ENCODE measurements at places on chromosomes 5 and 9. TPM values are rescaled to one million over a fixed set of nuclear protein-coding genes. Genes with fewer than 3 reads are reported as not detected.

GRCh38 chr9:125468646-125469045 lies 207.0 kb downstream of the GAPVD1 start:
- H3K4me1 ChIP-seq: peaks cover 48% of the 10 kb centered on the region
- H3K27ac ChIP-seq: no peak overlapping the region
- H3K36me3 ChIP-seq: peaks cover 24% of the 10 kb centered on the region
- DNase-seq: no peak
- no peaks in the 10 kb centered on the region for H3K27me3 ChIP-seq

The CTNND2 gene
- 20.2 TPM for total RNA-seq

The ABO gene
- total RNA-seq: 2.1 TPM

The DCANP1 gene
- total RNA-seq: not detected

The CATSPER3 gene
- total RNA-seq: 0.91 TPM

GRCh38 chr5:169450464-169450863 lies 133.1 kb upstream of the SPDL1 start:
- H3K4me3 ChIP-seq: no peak overlapping the region
- H3K27ac ChIP-seq: no peak overlapping the region
- no peaks in the 10 kb centered on the region for H3K4me1 ChIP-seq
- no peaks in the 10 kb centered on the region for H3K36me3 ChIP-seq
- no peak for DNase-seq
